ENCODE measurements at places on chromosomes 7 and 10.

GRCh38 chr7:106779877-106780276 lies 85.2 kb upstream of the PIK3CG start:
- DNase-seq, result no peak

GRCh38 chr7:55034776-55035175 lies 16.0 kb downstream of the EGFR start:
- DNase-seq, result no peak

DNA sequence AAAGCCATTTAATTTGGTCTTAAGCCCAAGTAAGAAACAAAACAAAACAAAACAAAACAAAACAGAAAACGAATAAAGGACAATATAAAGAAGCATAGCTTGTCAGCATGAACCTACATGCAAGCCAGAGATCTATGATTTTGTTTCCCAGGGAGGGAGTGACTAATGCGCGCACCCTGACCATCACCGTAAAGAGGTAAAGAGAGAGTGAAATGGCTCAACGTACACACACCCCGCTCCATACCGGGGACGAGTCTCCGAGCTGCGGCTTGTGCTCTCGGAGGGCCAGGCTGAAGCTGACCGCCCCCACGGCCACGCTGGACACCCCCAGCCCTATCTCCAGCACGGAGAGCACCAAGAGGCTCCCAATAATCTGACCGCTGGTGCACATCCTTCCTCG lies 1.1 kb downstream of the TMEM196 start:
- DNase-seq, result no peak

- DNase-seq, result no peak
Observed at GRCh38 chr7:71787513-71787912, 624.6 kb downstream of the CALN1 start.

GRCh38 chr10:84076540-84077195 lies 62.6 kb upstream of the GHITM start:
- DNase-seq, result no peak

- DNase-seq, result peak; percentile 15
Observed at GRCh38 chr7:140229101-140229525, 52.3 kb upstream of the KDM7A start.

GRCh38 chr7:139095194-139095659 lies 14.3 kb downstream of the ZC3HAV1 start:
- peak; percentile 73 for DNase-seq

DNA sequence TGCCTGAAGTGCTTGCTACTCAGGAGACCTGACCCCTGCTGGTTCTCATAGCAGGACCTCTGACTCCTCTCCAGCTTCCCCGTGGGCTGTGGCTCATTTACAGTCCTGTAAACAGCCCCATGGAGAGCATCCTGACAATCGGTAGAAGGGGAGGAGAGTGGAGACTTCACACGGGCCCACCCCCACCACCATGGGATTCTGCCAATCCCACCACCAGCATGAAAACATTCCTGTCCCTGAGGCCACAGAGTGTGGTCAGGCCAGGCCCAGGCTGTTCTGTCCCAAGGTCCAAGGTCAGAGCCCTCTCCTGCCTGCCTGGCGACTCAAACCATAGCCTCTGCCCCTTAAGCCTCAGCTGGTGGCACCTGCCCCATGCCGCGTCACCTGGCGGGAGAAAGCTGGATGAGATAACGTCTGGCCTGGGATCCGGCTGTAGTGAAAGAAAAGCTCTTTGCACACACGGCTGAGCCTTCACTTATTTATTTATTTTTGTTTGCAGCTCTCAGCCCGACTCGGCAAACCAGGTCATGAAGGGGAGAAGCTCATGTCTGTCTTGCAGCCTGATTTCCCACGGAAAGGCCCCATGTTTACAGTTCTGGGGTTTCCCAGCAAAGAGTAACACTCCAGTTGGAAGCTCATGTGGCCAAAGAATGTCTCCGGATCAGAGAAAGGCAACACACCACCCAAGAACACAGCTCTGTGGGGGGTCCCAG lies 293.6 kb upstream of the ZMIZ1 start:
- DNase-seq, result no peak

GRCh38 chr10:6128591-6129251 lies 39.9 kb downstream of the RBM17 start:
- no peak for DNase-seq

- no peak for DNase-seq
Observed at GRCh38 chr7:42070068-42070467, 166.9 kb downstream of the GLI3 start.

GRCh38 chr7:106018566-106019469 lies 55.8 kb downstream of the CDHR3 start:
- DNase-seq, result no peak

DNA sequence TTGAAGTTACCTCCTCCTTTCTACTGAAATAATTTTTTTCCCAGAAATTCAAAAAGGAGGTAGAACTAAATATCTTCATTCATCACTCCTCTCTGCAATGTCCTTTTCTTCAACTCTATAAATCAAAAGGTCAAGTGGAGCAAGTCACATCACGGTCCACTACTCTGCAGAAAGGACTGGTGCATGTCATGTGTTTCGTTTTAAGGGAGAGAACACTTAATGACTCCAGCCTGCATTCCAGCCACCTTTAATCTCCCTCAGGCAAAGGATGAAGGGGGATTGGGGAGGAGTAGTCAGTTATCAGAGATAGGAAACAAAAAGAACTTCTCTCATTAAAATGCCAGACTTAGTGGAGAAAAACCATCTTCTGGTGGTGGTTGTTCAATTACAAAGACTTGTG lies 78.9 kb downstream of the ANK3 start:
- no peak for DNase-seq

- DNase-seq, result peak; percentile 43
Observed at GRCh38 chr10:119595676-119596515, 868 bp downstream of the TIAL1 start.

DNA sequence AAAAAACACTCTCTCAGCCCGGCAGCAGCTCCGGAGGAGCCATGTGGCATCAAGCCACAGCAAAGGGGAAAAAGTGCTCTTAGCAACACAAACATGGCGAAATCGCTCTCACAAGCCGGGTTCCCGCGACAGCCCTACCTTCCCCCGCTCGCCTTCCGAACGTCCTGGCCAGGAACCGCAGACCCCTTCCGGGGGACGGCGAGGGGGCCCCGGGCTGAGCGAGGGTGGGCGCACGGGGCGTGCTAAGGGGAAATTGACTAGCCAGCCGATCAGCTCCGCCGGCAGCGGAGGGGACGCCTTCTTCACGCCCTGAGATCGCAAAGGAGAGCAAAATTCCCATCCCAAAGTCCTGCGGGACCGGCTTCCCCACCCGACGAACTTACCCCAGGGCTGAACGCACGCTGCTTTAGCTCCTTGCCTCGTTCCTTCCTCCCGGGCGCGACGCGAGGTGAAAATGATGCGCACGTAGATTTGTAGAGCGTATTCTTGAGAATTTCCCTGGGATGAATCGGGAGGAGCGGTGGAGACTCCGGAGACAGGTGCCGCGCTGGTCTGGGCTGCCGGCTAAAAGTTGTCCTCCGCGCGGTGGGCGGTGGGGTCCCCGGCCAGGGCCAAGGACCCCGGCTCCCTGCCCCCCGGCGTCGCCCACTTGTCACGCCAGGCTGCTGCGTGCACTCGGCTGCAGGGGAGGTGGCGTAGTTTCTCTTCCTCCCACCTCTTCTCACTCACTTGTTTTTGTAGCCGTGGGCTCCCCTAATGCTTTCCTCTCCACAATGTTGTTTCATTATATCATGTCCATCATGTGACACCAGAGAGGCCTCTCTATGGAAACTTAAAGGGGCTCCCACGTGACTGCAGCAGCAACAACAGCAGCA lies 220.1 kb upstream of the MKLN1 start:
- DNase-seq, result peak; percentile 67

DNA sequence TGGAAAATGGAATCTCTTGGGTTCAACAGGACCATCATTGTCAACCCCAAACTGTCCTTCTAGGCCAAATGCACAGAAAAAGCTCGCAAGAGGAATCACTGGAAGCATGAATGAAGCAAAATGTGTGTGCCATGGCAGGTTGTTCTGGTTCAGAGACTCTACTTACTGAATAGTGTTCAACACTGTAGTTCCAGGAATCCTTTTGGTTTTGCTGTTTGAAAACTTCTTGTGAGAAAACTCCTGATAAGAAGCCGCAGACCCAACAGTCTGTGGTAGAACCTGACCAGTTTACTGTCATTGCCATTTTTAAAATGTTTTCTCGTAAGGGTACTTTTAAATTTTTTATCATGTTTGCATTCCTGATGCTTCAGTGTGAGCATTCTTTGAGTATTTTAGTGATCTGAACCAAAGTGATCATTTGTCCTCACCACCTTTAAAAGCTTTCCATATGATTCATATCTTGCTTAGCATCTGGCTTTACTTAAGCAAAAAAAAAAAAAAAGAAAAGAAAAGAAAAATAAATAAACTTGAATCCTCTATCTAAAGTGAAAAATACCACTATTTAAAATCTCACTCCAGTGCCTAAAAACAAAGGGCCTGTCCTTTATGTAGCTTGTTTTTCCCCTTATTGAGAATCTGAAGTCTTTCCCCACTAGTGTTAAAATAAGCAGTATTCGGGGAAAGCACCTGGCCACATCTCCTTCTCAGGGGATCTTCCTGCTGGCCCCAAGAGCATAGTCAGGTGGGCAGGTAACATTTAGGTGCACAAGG lies 92.4 kb downstream of the WNT2 start:
- no peak for DNase-seq

- DNase-seq, result no peak
Observed at GRCh38 chr7:46993396-46993795, 588.5 kb downstream of the TNS3 start.

GRCh38 chr7:33143996-33144718 lies 14.8 kb downstream of the BBS9 start:
- DNase-seq, result no peak

DNA sequence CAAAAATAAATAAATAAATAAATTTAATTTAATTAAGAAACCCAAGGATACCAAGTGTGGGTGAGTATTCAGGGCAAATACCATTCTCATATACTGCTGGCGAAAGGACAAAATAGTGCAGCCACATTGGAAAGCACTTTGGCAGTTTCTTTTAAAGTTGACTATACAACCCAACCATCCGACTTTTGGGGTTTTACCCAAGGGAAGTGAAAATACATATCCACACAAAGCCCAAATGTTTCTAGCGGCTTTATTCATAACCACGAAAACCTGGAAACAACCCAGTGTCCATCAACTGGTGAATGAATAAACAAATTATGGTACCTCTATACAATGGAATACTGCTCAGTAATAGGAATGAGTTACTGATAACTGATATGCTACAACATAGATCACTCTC lies 36.2 kb upstream of the OGDHL start:
- no peak for DNase-seq

DNA sequence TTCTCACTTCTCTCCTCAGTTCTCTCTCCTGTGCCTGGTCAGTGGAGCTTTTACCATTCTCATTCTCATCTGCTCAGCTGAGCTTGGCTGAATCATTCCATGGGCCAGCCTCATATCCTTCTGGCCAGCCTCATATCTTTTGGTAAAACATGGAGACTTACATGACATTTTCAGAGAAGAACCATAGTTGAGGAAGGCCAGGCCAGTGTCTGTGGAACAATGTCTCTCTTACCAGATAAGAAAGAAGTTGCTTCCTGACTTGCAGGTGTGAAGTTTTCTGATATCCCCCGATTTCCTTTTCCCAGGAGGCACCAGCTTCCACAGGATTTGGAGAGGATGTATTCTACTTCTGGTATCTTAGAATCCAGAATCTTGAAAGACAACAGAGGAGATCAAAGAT lies 24.7 kb downstream of the ST7 start:
- DNase-seq, result no peak

DNA sequence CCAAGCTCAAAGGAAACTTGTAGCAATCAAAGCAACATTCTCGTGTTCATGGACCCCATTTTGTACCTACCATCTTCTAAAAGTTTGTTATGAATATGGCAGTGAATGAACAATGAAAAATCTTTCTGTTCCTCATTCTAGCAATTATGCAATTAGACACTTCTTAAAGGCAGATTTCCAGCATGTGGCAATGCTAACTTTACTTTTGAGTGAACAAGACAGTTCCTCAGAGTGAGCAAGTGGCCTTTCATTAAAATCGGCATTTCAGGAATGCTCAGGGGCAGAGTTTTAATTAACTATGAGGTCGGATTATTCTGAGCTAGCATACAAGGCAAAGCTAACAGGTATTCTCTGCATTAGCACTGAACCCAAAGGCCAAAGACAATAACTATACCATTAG lies 48.4 kb upstream of the NFE2L3 start:
- DNase-seq, result no peak

DNA sequence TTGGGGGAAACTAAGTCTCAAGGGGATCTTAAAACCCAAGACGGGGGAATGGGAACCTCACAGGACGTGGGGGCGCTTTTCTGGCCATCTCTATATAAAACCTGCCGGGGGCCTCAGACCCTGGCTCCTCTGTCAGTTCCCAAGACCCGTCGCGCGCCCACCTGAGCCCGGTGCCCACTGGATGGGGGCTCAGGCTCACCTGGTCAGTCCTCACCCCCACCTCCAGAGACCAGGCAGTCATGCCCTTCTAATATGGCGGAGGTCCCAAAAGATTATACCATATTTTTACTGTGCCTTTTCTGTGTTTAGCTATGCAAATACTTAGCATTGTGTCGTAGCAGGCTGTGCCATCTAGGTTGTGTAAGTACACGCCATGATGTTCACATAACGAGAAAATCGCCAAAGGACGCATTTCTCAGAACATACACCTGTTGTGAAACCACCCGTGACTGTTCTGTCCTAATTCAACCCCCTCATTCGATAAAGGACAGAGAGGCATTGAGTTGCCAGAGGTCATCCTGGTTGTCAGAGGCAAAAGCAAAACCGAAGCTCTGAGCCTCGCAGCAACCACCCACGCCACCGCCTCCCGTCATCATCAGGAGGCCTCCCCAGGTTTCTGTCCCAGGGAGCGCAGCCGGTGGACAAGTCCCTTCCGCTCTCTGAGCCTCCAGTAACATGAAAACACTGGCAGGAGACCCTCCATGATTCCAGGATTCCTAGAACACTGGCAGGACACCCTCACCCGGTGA lies 28.9 kb downstream of the OAT start:
- DNase-seq, result no peak

- no peak for DNase-seq
Observed at GRCh38 chr10:77301305-77301730, 336.3 kb downstream of the KCNMA1 start.

- DNase-seq, result no peak
Observed at GRCh38 chr10:82953331-82953730, 1078.3 kb downstream of the NRG3 start.

DNA sequence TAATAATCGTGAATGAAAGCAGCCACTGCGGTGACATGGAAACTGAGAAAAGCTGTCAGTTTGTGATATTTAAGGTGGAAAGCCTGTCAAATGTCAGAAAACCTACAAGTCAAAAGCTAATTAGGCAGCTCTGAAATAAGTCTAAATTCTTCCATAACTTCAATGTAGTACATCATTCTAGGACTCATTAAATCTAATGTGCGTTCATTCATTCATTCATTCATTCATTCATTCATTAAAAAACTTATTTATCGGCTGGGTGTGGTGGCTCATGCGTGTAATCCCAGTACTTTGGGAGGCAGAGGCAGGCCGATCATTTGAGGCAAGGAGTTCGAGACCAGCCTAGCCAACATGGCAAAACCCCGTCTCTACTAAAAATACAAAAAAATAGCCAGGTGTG lies 79.7 kb downstream of the ATE1 start:
- no peak for DNase-seq

DNA sequence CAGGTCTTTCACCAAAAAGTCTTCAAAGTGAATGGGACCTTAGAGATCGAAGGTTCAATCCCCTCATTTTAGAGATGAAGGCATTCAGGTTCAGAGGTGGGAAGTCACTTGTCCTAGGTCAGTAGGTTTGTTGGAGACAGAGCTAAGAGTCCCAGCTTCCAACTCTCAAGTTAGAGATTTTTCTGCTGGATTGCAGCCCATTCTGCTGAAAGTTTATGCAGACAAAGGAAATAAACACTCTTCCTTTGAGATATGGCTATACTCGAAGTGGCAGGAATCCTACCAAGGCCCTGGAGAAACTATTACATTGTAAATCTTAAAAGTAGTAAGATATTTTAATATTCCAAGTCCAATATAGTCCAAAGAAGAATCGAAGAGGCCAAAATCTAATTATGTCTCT lies 64.4 kb downstream of the LYZL1 start:
- DNase-seq, result no peak

All from effector CD4-positive, alpha-beta T cell (primary cell).